ENCODE measurements at places on chromosomes 13 and 19. TPM values are rescaled to one million over a fixed set of nuclear protein-coding genes. Genes with fewer than 3 reads are reported as not detected.

DNA sequence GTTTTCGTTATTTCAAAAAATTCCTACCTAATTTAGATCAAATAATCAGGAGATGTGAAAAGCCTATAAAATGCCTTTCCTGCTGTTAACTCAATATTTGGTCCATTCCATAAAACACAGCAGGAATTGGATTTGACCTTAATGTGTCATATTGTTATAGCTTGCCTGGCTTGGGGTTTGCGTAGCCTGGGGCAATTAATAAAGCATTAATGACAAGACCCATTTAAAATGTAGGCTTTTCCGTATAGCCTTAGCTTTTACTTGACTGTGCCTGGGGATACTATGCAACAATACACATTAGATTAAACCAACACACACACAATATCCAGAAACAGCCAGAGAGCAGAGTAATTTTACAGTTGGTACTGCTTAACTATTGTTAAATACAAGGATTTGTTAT, 117.2 kb upstream of the MAB21L1 start:
- DNase-seq: no peak

- DNase-seq: no peak
Measured at GRCh38 chr13:69094485-69094884, 1013.1 kb upstream of the ATXN8OS start.

- no peak for DNase-seq
Measured at GRCh38 chr19:5717215-5717935, 2.6 kb downstream of the LONP1 start.

CCL25 gene
- total RNA-seq: not detected

ZNF132 gene
- 1.6 TPM for total RNA-seq

B3GNT8 gene
- total RNA-seq: not detected

TTC9B gene
- not detected for total RNA-seq

GRCh38 chr19:49590971-49591730, at the start of gene PRR12:
Gene PRR12 (plus strand): TSS chr19:49591182. CDS start chr19:49591655, 473 bp downstream.
- DNase-seq: no peak

DNA sequence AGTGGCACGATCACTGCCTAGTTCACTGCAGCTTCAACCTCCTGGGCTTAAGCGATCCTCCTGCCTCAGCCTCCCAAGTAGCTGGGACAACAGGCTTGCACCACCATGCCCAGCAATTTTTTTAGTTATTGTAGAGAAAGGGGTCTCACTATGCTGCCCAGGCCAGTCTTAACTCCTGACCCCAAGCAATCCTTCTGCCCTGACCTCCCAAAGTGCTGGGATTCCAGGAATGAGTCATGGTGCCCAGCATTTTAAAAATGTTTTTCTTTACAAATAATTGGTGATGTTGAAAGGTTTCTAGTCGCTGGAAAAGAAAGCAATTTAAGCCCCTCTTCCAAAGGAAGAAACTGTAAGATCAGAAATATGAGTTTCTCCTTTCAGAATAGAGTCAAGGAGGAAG, 19.4 kb downstream of the DYRK1B start:
- no peak for DNase-seq

VAV1 gene
- not detected for total RNA-seq

DNA sequence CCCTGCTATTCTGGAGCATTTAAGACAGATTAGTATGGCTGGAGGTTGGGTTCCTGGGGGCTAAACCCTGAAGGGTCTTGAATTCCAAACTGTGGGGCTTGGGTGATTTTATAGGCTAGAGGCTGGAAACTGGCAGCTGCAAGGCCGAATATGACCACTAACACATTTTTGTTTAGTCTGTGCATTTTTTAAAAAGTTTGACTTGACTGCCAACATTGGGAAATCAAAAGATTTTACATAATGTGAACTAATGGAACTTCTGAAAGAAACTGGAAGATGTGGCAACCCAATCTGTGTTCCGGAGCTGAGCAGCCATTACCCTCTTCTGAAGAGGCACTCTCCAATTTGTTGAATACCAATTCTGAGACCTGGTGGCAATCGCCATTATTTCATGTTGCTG, 5.1 kb downstream of the ZNF784 start:
- DNase-seq: no peak

PTH2 gene
- not detected for total RNA-seq

RELB gene
- total RNA-seq: 7.4 TPM

DNA sequence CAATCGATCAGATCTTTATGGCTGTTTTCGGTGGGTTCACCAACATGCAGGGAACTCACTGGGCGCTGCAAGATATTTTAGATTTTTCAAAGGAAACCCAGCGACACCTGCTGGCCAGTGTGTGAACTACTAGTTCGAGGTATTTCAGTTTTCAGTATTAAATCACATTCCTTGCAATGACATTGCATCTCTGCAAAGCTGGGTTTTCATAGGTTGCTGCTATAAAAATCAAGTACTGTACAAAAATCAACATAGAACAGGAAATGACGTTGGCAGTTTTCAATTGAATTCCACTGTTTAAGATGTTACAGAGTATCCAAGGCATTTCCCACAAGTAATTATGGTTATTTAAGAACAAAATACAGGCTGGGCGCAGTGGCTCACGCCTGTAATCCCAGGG, 17.6 kb downstream of the LIG1 start:
- DNase-seq: no peak

GRCh38 chr19:16384688-16385087, 60.1 kb downstream of the KLF2 start:
- peak; percentile 75 for DNase-seq

C3 gene
- total RNA-seq: not detected

- DNase-seq: no peak
Measured at GRCh38 chr13:110127986-110128511, 178.9 kb downstream of the COL4A1 start.

DNA sequence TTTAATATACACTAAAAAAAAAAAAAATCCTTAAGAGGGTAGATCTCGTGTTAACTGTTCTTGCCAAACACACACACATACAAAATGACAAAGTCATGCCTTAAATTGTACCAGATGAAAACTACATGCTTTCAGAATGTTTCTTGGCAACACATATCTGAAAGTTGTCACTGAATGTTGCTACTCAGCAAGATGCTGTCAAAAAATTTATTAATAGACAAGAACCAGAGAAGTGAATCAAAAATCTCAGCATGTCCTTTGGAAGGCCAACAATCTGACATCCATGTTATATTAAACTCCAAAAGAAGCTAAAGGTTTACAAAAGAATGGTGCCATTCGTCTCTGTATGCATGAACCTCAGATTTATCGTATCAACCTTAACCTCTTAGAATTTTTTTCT, 1746.2 kb upstream of the PRR20A start:
- DNase-seq: no peak

- DNase-seq: no peak
Measured at GRCh38 chr13:99435998-99436397, 65.3 kb upstream of the TM9SF2 start.

SSC5D gene
- 50.0 TPM for total RNA-seq

- DNase-seq: no peak
Measured at GRCh38 chr13:110554227-110554836, 7.2 kb downstream of the RAB20 start.

- no peak for DNase-seq
Measured at GRCh38 chr13:59776924-59777690, 386.6 kb downstream of the DIAPH3 start.

DNA sequence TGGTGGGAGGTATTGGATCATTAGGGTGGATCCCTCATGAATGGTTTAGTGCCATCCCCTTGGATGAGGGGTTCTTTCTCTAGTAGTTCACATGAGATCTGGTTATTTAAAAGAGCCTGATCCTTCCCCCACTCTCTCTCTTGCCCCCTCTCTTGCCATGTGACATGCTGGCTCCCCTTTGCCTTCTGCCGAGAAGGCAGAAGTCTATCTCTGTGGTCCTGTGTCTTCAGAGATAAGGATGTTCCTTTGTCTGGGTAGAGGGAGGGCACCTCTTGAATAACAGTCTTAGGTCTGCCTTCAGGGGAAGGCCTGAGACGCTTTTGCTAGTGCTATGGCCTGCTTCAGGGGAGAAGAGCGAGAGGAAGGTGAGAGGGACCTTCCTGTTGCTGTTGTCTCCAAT, 2.0 kb upstream of the ZDHHC20 start:
- DNase-seq: no peak

DNA sequence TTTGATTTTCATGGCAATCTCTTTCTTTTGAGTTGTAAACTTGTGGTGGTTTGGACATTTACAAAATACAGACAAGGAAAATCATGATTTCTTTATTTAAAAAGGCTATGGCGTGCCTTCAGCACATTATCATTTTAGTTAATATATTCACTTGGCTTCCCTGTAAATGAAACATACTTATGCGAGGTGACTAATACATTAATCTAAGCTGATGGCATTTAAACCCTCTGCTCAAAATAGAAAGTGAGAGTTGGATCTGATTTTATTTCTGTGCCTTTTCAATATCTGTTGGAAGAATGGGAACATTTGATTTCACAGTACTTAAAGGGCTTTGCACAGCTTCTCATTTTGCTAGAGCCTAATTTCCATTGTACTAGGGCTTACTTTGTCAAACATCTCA, 289.8 kb downstream of the MTUS2 start:
- DNase-seq: no peak

GRCh38 chr13:41500511-41500910, 43.2 kb downstream of the RGCC start:
- no peak for DNase-seq

- no peak for DNase-seq
Measured at GRCh38 chr13:36919833-36920615, at the start of gene SMAD9. Gene SMAD9 (minus strand): TSS chr13:36920238. CDS start chr13:36879689, 40,549 bp downstream.

DNA sequence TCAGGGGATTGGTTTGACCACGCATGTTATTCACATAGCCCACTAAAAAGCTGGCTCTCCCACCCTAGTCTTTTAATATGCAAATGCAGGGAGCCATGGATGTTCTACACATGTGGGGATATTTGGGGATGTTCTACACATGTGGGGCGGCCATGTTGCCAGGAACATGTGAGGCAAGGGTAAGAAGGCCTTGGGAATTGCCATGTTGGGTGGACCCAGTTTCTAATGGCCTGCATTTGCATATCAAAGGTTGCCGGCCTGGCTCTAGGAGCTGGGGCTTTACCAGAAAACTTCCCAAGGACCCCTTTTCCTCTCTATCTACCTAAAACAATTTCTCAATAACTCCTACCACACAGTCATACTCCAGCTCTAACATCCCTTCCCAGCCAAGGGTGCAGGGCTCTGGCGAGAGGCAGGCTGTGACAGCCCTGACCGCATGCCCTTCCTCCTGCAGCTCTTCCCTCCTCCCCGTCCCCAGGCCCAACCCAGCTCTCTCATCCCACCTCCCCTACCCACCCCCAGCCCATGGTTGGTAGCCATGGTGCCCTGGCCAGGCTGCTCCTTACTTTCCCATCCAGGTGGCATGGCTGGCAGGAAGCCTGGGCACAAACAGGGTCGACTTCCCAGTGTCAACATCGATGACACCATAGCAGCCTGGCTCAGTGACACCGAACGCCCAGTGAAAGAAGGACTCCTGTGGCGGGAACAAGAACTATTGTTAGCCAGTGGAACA, 11.0 kb downstream of the PEPD start:
- no peak for DNase-seq

SOX1 gene
- total RNA-seq: not detected

- DNase-seq: no peak
Measured at GRCh38 chr19:3142292-3142670, 6.4 kb downstream of the GNA15 start.

GRCh38 chr19:16019691-16020448, 56.4 kb upstream of the TPM4 start:
- DNase-seq: peak; percentile 84

GRCh38 chr13:69935043-69935442, 172.6 kb upstream of the ATXN8OS start:
- DNase-seq: no peak

DNA sequence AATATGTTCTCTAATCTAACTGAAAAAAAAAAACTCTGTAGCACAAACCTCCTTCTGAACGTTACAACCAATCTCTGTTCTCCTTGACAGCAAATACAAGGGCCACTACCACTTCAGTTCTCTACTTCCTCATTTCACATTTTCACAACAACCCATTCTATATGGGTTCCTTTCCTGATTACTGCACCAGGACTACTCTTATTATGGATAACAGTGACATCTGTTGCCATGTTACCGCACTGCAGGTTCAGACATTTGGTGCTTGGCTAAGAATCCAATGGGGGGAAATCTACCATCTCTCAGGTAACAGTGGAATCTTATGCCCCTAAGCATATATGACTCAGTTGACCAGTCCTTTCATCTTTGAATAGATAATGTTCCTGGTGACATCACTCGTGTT, 11.6 kb upstream of the FPR3 start:
- no peak for DNase-seq

DNA sequence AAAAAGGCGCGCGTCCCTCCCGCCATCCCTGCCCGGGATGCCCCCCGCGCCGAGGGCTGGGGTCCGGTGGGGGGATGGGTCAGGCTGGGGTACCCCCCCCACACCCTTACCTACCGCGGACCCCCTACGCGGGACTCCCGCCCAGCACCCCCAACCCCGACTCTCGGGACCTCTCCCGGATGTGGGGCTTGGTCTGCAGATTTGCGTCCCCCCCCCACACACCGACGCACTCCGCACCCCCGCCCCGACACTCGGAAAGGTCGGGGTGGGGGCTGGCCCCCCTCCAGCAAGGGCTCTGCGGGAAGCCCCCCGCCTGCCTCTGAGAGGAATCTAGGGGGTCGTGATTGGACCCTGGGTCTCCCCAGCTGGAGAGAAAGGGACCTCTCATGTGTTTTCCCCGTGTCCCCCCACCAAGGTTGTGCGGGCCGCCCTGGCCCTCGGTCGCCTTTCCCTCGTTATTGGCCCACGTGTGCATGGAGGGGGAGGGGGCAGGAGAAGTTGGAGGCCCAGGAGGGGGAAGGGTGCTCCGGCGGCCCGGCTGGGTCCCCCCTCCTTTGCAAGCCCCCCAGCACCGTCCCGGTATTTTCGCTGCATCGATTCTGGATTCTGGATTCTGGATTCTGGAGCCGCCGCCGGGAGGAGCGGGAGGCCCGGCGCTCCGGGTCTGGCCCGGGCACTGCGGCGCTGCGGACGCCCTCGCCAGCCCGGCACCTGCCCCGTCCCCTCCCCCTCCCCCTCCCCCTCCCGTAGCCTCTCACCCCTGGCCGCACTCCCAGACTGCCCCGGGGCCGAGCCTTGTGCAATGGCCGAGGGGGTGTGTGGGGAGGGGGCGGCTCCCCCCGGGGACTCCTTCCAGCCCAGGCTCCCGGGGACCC, 607 bp downstream of the NFIC start:
- no peak for DNase-seq

DNA sequence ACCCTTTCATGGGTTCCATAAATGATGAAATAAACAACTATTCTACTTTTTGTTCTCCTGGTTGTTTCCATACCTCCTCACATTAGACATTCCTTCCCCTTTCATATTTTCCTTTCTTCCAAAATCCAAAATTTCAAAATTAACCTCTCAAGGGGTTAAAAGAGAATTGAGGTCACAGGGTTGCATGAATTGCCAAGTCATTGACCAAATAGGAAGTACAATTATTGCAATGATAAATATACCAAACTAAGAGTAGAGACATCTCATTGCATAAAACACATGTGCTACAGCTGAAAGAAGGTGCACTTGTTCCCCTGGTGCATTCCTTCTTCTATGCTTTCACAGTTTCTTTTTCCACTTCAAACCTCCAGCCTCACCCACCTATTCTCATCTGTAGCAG, 136.1 kb downstream of the KCTD12 start:
- no peak for DNase-seq

All from chondrocyte (in vitro differentiated cells).